Kidney glomerular epithelial cell (primary cell): ENCODE measurements at places on chromosomes 16 and 17.

DNA sequence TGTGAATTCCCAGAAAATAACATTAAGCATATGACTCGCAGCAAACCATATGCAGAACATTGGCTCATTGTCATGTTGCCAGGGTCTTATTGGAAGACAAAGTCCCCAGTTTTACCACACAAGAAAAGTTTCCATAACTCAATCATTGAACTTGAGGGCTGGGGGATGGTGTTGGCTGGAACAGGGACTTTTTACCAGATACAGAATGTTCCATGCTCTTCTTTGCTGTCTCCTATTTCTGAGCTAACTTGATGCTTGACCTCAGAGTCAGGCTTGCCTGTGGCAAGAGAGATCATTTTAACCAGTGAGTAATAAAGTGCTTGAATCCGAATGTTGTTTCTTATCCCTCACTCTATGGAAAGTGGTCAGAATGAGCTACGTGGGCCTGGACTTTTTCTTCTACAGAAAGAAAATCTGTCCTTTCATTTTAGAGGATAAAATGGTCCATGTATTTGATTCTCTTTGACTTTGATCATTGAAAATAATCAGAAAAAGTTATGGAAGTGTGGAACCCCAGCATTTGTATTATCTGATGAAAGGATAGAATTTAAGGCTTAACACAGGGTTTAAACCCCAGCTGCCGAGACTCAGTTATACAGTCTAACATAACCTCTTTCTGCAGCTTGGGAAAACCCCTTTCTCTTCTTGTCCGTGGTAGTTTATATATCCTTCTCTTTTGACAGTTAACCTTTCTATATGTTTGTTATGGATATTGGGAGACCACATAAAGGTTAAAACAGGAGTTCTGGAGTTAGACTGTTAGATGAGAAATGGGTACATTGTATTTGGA, 67.0 kb downstream of the TUBD1 start:
- DNase-seq = no peak

DNA sequence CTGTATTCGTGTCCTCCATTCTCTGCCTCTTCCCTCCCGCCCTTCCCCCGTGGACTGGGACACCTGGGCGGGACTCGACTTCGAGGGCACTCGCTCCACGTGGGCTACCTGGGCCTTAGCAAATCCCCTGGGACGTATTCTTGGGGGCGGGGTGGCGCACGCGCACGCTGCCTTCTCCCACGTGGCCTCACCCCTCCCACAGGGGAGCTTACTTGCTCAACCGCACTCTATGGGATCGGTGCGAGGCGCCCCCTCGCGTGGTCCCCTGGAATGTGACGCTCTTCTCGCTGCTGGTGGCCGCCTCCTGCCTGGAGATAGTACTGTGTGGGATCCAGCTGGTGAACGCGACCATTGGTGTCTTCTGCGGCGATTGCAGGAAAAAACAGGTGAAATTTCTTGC, 3.5 kb downstream of the VMO1 start:
- DNase-seq = no peak

DNA sequence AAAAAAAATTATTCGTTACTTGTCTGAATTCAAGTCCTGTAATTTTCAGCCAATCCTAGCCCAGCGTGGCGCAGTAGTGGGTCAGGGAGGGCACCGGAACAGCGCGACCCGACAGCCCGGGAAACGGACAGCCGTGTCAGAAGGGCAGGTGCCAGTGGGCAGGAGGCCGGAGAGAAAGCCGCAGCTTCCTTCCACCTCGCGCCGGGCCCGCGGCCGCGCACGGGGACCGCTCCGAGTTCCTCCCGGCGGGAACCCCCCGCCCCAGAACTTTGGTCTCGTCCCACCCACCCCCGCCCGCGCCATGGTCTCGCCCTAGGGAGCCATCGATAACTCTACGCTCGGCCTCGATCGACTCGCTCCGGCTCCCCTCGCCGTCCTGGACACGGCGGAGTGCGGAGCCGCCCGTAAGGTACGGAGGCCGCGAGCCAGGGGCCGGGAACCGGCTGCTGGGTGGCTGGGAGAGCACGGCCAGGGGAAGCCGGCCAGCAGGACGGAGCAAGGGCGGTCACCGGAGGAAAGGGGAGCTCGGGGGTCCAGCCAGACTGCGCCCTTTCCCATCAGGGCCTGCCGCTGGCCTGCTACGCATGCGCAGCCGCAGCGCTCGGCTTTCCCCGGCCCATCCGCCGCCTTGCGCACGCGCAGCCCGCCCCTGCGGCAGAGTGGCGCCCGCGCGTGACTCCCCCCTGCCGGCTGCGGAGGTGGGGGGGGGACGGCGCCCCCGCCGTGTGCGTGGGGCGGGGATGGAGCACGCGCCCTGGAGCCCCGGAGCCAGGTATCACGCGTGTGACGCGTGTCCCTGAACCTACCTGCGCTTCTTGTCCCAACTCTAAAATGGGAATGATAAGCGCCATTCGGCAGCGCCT, at the start of gene MLST8:
Gene MLST8, plus strand, starts transcription at position 351 of the 863 bp plus-strand sequence. CDS start 632 bp downstream, outside the sequence.
- peak; percentile 67 for DNase-seq

GRCh38 chr17:73342541-73343167, 30.9 kb upstream of the CDC42EP4 start:
- peak; percentile 47 for DNase-seq

- no peak for DNase-seq
Observed at GRCh38 chr17:48427598-48427997, 2.4 kb downstream of the SKAP1 start.

DNA sequence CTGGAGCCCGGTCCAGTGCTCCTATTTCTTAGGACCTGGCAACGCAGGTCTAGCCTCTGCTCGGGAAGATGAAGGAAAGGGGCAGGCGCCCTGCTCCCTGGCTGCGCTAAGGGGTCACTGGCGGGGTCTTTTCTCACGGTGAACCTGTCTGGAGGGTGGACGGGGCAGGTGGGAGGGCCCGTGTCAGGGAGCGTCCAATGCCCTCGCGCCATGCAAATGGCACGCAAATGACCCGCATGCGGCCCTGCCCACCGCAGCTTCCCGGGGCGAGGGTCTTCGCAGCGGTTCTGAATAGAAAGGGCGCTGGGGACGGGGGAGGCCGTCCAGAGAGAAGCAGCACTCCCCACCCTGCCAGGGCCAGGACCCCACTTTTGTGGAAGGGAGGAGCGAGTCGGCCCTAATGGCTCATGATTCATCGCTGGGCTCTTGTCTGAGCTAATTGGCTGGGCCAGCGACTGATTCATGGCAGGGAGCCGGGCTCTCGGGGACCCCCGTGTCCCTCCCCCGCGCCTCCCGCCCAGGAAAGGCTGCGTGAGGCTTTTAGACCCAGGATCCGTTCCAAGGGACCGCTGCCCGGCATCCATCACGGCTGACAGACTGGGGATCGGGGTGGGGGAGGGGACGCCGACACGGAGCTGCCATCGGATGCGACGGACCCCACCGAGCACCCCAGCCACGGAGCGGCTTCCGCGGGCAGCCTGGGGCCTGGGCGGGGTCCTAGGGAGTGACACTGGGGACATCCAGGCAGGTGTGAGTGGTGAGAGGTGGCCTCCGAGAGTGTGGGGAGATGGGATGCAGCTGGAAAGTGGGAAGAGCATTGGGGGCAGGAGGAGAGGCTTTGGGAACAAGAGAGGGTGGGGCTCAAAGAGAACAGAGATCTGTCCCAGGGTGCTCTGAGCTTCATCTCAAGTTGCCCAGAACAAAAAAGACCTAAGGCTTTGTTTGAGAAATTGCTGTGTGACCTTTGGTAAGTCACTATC, 25.0 kb upstream of the NGFR start:
- DNase-seq = peak; percentile 2

- peak; percentile 31 for DNase-seq
Observed at GRCh38 chr16:2095315-2095853, 40.3 kb downstream of the PKD1 start.

DNA sequence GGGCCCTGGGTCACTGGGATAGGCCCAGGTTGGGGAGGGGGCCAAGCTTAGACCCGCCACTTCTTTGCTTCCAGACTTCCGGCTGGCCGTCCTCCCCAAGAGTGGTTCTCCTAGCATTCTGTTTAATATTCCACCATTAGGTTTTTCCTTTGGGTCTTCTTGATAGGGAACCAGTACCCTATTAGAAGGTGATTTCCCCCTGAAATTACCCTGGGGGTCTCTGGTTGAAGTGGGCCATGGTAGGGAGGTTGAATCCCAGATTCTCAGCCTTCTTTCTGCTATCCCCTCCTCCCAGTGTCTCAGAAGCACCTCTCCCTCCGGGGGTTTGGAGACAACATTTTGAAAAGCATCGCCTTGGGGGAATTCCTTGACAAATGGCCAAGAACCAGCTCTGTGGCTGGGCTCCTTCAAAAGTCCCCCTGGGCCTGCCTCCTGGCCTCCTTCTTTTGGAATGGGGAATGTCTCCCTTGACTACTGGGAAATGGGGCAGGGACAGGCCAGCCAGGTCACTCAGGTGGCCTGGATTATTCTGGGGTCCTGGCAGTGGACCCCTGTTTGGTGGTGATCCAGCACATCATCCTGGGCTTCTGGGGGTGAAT, 5.7 kb downstream of the LASP1 start:
- DNase-seq = no peak

GRCh38 chr17:11997972-11998233, 628 bp upstream of the ZNF18 start:
- DNase-seq = no peak

- no peak for DNase-seq
Observed at GRCh38 chr17:65029605-65030336, 26.8 kb downstream of the GNA13 start.

- no peak for DNase-seq
Observed at GRCh38 chr16:23339787-23340186, 37.7 kb downstream of the SCNN1B start.

- DNase-seq = peak; percentile 73
Observed at GRCh38 chr17:75557075-75557851, 30.3 kb upstream of the MYO15B start.

DNA sequence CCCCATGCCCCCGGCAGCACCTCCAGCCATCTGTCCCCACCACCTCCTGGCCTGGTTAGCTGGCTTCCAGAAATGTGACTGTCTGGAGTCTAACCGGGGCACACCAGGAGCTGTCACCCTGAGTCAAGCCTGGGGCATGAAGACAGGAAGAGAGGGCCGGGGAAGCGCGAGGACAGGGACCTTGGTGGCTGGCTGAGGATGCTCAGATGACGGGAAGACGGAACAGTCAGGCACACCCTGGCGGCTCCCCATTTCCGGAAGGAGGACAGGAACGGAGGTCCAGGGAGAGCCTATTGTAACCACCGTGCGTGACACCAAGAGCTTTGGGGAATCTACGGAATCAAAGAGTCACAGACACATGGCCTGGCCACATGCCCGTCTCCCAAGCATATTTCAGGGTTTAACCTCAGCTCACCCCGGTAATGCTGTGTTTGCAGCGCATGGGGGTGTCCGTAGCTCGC, 51.7 kb downstream of the SDK2 start:
- DNase-seq = no peak

DNA sequence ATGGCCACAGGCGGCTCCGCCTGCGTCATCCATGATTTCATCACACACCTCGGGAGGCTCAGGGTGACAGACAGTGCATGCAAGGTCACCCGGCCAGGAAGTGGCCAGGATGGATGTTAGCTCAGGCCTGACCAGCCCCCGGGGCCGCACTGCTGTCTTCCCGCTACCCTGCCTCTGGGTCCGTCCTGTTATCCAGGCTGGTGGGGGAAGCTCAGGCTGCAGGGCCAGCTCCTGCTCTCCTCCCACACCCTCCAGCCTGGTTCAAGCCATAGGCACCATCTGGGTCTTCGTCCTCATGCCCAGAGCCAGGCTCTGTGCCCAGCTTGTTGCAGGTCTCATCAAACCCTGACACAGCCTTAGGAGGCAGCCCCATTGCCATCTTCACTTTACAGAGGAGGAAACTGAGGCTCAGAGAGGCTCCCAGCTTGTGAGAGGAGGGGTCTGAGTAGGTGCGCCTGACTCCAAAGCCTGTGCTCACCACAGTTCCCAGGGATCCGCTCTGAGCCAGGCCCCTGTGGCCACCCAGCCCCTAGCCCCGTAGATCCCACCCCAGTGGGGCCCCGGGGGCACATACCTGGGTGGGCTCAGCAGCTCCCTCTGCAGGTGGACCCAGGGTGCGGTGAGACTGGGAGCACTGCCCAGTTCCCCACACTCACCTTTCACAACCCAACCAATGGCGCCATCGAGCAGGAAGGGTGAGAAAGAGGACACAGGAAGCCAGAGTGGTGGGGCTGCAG, 412 bp upstream of the ADGRG3 start:
- no peak for DNase-seq

DNA sequence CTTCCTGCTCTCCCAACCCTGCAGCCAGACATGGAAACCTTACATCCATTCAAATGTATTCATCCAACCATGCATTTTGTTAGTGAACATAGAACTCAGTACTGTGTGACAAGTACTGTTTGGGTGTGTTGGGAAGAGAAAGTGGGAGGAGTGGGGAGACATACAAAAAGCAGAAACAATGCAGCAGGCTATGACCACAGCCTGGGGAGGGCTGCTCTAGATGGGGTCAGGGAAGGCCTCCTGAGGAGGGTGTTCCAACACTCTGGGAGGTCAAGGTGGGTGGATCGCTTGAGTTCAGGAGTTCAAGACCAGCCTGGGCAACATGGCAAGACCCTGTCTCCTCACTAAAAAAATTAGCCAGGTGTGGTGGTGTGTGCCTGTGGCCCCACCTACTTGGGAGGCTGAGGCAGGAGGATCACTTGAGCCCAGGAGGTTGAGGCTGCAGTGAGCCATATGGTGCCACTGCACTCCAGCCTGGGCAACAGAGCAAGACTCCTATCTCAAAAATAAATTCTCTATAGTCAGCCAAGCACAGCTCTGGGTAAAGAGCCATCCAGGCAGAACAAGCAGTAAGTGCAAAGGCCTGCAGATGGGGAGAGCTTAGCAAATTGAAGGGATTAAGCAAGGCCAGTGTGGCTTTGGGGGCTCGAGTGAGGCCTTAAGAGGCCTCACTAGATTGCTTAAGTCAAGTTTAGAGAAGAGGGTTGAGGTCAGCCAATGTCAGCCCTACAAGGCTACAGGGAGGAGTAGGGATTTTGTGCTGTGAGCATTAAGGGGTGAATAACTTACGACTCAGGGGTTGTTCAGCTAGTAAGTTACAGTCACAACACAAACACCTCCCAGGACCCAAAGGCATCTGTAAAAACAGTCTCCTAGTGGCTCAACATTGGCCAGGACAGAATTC, 5.5 kb downstream of the SLC13A2 start:
- peak; percentile 30 for DNase-seq

GRCh38 chr16:83400234-83400633, 407.5 kb upstream of the HSBP1 start:
- no peak for DNase-seq

- DNase-seq = no peak
Observed at GRCh38 chr16:17229131-17229530, 241.6 kb downstream of the XYLT1 start.

DNA sequence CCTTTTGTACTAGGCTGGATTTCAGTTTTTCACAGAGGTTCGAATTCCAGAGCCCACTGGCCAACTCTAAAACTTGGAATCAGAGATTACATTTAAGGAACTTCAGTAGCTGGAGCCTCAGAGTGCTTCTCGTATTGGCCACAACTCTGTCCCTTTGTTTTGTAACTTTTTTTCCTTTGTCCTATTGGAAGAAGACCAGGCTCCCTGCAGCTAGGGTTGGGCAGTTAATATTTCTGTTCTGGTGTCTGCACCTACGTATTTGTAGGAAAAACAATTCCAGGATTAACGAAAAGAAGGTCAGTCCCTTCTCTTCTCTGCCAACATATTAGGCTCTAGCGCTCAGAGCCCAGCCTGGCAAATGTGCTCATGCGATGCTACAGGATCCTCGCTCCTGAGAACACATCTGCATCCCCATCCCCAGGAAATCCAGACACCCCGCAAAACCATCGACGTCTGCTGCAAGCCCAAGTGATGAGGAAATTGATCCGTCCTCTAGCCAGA, 1.9 kb downstream of the CDH11 start:
- peak; percentile 45 for DNase-seq
